ENCODE measurements at places on chromosomes 3 and 15.

DNA sequence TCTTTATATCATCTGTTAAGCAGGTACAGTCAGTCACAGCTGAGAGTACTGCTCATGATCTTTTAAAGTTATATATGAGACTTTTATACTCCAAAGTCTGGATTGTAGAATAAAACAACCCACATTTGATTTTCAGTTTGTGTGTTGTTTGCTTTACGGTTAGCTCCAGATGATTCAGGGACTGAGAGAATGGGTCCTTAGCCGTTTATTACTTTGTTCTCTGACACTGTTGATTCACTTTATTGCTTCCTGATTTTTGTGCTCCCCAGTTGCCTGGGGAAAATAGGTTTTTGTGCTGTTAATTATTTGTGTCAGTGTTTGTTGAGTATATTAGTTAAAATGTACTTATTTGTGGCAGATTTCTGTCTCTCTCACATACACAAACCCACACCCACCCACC, 8.6 kb upstream of the EBLN2 start:
- DNase-seq: no peak

GRCh38 chr3:11739706-11740105, 96.0 kb upstream of the VGLL4 start:
- DNase-seq: no peak

- DNase-seq: no peak
Measured at GRCh38 chr3:45225465-45226205, 452 bp downstream of the TMEM158 start.

DNA sequence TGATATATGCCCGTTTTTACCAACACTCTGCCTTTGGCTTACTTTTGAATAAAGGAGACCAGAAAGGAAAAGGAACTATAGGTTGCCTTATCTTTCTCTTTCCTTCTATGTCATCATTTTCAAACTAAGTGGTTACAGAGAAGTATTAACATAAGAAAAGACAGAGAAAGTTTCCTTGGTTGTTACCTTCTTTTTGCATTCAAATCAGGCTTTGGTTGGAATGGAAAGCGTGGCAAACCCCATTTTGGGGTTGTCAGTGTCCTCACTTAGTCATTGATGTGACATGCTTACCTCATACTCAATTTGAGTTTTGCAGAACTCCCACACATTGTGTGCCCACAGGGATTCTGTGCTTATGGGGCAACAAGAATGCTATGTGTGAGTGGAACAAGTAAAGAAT, 3.7 kb upstream of the THRB start:
- no peak for DNase-seq

- no peak for DNase-seq
Measured at GRCh38 chr3:81218023-81218422, 543.4 kb downstream of the GBE1 start.

- no peak for DNase-seq
Measured at GRCh38 chr15:32855942-32856341, 138.1 kb downstream of the GREM1 start.

GRCh38 chr3:113136071-113136470, 75.3 kb upstream of the BOC start:
- DNase-seq: no peak

DNA sequence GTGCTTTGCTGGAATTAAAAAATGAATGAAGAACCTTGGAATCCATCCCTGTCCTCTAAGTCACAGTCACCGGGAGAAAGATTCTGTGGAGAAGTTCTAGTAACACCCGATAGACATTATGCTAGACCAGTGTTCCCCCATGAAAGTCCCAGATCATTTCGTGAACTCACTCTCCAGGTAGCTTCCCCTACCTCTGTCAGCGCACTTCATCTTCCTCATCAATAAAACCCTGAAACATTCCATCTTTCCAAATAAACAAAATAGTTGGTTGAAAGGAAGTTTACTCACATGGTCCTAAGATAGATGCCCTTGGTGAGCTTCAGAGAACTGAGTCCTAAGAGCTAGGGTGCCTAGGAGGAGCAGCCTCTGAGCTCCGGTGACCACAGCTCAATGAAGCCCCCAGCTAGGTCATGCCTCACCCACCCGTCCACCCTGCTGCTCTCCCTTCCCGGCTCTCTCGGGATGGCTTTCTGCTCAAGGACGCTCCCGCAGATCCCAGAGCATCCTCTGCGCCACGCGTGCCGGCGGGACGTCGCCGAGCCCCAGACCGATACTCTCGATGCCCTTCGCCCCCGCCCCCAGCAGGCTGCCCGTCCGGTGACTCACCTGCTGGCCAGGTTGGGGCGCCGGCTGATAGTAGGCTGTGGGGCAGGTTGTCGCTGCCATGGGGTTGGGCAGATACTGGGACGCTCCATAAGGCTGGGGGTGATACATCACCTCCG, 776 bp downstream of the VGLL3 start:
- DNase-seq: no peak

DNA sequence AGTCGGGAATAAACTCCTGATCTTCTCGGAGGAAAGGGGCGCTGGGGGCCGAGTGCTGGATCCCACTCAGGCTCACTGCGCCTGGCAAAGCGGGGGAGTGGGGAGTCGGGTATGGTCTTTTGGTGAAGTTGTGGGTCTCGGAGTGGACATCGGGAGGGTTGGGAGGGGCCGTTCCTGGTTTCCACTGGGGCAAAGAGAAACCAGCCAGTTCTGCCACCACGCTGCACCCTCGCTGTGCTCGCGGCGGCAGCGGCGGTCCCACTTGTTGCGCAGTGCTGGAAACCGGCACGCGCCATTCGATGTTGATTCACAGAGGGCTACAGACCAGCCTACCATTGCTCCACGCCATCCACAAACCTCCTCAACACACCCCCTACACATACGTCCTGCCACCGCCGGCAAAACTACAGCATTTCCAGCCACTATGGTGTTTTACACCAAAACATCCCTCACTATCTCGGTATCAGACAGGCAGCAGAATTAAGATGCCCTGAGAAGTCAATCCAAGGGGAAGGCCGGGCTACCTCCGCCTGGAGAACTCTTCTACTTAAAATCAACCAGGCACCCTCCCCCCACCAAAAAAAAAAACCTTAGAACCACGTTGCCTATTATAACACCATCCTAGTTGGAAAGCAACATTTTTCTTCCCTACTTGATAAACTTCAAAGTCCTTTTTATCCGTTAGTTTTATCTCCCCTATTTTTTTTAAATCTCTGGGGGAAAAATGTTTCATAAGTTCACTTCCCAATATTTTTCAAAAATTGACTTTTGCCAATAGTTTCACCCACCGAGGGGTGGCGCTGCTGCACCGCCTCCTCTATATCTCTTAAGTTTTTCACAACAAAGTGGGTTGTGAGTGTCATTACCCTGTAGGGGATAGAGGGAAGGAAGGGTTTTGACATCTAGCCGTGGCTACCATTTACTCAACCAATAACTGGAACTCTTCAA, 3.6 kb downstream of the BCL6 start:
- DNase-seq: peak; percentile 41

DNA sequence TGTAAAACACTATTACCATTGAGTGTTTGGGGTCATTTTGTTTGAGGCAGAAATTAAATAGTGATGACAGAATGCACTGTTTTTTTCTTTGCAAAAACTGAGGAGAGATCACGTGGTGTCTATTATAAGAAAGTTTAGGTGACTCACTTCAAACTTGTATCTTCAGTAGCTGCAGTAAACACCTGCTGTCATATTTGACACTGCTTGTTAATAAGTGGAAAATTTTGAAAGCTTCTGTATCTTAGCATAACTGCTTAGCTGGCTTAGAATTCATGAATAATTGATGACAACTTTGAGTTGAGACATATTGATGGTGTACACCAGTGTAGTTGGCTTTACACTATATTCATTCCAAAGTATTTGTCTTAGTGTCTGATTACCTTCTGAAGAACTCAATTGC, 29.7 kb upstream of the MDFIC2 start:
- no peak for DNase-seq

- DNase-seq: no peak
Measured at GRCh38 chr15:69568173-69569009, 115.8 kb downstream of the RPLP1 start.

GRCh38 chr15:42284551-42284950, 11.3 kb upstream of the TMEM87A start:
- no peak for DNase-seq

DNA sequence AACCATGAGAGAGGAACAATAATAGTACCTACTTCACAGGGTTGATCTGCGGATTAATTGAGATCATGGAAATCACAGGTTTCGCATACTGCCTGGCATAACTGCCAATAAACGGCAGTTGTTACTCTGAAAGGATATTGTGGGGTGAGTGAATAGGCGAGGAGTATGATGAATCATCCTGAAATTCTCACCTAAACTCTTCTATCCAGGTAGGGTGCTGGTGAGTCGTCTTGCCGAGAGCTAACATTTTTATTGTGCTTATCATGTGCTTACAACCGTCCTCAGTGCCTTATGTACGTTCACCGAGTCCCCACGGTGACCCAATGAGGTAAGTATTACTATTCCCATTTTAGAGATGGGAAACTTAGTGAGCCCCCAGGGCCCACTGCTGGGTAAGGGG, 52.4 kb upstream of the SRGAP3 start:
- DNase-seq: no peak

DNA sequence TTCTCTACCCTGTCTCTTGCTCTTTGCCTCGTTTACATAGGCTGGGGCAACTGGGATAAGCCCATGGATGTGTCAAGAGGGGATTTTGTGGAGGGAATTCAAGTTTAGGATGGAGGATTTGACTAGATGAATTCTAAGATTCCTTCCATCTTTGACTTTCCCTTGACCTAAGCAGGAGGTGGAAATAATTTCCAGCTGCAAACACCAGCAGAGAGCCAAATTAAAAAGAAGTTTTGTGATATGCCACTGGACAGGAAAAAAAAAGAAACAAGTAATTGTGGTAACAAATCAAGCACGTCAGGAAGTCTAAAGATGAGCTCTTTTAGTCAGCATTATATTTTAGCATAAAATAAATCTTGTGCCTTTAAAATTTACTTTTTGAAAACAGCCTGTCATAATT, 49.8 kb downstream of the KCNMB2 start:
- no peak for DNase-seq

- no peak for DNase-seq
Measured at GRCh38 chr15:62089616-62090015, 22.8 kb downstream of the C2CD4A start.

DNA sequence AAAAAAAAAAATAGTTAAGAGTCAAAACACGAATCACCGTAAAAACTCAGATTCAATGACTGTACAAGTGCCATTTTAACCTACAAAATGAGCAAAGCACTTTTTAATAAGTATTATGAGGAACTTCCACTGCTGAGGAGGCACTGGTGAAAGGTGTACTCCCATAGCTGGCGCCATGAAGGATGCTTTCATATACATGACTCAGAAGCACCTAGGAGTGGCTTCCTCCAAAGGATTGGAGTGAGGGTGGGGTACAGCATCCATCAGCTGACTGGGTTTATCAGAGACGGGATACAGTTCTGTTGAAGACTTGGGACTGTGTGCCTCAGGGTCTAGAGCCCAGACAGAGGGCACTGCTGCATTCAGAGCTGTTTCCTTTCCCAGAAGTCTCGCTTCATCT, 60.9 kb upstream of the MEX3B start:
- no peak for DNase-seq

GRCh38 chr3:100427699-100428098, 26.4 kb downstream of the LNP1 start:
- no peak for DNase-seq

DNA sequence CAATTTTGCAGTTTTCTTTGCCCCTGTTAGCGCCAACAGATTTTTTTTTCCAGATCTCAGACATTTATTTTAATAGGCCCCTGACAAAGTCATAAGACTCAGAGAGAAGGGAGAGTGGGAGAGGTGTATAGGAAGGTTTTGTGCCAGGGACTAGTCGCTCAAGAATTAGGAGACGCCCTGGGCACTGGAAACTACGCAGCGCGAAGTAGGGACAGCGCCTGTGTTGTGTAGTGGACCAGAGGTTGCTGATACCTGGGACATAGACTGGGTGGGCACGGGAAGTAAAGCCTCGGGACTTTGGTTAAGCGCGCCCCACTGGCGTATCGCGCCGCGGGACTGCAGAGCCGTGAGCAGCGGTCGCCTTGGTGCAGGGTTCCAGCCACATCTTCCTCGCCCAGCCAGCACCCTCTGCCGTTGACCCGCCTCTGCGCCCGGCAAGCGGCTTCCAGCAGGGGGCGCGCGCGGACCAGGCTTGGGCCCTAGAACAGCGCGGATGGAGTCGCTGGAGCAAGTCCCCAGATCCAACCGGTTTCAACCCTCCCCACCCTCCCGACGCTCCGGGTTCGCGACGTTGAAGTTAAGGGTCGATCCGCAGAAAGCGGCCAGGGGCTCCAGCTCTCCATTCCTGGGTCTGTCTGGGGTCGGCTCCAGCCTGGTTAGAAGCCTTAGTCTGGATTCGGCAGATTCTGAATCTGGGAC, 3.0 kb upstream of the ISLR2 start:
- peak; percentile 81 for DNase-seq
